ENCODE measurements at places on chromosomes 12 and 14. TPM values are rescaled to one million over a fixed set of nuclear protein-coding genes. Genes with fewer than 3 reads are reported as not detected.

DNA sequence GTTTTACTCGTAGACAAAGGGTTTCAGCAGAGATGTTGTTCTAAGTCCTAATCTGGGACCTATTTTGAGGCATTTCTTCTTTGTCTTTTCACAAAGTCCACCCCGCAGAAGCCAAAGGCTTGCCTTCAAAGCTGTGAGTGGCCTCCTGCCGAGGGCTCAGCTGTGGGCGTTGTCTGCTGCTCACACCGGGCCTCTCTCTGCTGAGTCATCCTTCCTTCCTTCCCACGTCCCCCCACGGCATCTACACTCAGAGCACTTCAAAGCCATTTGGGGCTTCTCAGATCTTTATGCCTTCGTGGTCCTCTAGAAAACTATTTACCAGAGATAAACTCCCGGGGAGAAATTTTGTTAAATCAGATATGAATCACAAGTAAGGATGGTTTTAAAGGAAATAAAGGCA is 115.9 kb upstream of the TMPO start:
- peaks cover 4% of the 10 kb centered on the region for H3K27me3 ChIP-seq
- no peaks in the 10 kb centered on the region for H3K36me3 ChIP-seq
- peaks cover 64% of the 10 kb centered on the region for H3K4me1 ChIP-seq
- no peak overlapping the region for H3K4me3 ChIP-seq

DNA sequence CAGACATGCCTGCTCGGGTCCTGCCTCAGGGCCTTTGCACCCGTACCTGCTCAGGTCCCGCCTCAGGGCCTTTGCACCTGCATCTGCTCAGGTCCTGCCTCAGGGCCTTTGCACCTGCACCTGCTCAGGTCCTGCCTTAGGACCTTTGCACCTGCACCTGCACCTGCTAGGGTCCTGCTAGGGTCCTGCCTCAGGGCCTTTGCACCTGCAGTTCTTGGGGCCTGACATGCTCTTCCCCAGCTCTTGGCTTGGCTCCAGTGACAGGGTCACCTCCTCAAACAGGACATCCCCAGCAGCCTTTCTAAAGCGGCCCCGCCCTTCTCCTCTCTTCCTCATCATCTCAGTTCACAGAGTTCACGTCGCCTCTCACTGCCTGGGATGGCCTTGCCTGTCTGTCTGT is 54.9 kb upstream of the NCOR2 start:
- no peaks in the 10 kb centered on the region for H3K36me3 ChIP-seq
- H3K4me1 ChIP-seq: peaks cover 10% of the 10 kb centered on the region
- DNase-seq: no peak
- H3K27me3 ChIP-seq: peaks cover 8% of the 10 kb centered on the region
- no peak overlapping the region for H3K4me3 ChIP-seq

DNA sequence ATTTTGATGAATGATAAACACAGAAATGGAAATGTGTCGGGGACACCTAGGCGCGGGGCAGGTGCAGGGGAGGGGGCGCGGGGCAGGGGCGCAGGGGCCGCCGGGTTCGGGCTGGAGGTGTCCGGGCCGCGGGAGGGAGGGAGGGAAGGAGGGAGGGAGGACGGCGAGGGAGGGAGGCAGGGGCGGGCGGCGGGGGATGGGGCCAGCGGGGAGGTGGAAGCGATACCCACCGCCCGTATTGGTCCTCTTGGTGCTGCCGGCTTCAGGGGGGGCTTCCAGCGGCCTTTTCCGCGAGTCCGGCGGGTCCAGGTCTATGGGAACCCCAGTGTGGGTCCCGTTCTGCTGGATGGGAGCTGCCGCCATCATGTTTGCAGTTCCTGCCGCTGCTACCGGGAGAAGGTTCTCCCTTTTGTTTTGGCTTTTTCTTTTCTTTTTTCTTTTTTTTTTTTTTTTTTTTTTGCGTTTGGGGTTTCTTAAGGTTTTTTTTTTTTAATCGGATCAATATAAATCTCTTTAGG is 703 bp downstream of the NOVA1 start:
- H3K27me3 ChIP-seq: peaks cover 9% of the 10 kb centered on the region
- peaks cover 11% of the 10 kb centered on the region for H3K36me3 ChIP-seq
- peak overlapping the region; percentile 87 for H3K27ac ChIP-seq
- H3K4me1 ChIP-seq: peaks cover 33% of the 10 kb centered on the region
- H3K4me3 ChIP-seq: peak overlapping the region; percentile 100

GRCh38 chr14:74257078-74257940 is 18.1 kb downstream of the VSX2 start:
- no peaks in the 10 kb centered on the region for H3K4me1 ChIP-seq
- peak overlapping the region; percentile 67 for H3K27ac ChIP-seq
- DNase-seq: peak; percentile 70
- H3K27me3 ChIP-seq: peaks cover 8% of the 10 kb centered on the region
- H3K36me3 ChIP-seq: peaks cover 3% of the 10 kb centered on the region
- H3K4me3 ChIP-seq: peak overlapping the region; percentile 87

DNA sequence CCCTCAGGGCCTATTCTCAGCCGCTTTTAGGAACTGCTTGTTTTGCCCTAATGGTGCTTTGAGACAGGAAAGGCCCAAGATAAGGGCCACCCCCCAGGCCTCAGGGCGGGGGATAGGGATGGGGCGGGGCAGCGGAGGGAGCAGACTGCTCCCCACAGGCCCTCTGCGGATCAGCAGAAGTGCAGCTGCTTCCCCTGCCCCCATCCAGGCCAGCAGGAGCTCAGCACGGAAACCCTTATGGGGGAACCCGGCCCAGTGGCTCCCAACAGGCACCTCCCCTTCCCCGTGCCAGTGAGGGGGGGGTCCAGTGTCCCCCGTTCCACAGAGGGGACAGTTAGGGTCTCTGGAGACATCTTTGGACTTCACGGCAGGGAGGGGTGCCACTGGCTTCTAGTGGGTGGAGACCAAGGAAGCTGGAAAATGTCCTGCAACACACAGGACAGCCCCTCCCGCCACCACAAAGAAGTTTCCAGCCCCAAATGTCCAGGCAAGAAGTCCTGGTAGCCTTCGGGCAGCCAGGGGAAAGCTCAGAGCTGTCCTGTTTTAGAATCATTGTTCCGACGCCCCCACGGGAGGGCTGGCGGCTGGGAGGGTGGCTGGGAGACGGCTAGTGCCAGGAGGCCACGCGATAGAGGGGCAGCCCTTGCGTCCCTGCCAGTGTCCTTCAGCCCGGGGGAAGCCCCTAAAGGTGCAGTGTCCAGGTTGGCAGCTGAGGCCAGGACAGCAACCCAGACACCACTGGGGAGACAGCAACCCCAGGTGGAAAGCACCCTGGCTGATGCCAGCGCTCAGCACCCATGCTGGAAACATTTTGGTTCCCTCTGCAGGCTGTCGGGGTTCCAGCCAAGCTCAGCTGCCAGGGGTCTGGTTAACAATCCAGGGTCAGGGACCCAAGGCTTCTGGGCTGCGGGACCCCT is 10.4 kb upstream of the GPR132 start:
- no peak overlapping the region for H3K27ac ChIP-seq
- peaks cover 14% of the 10 kb centered on the region for H3K27me3 ChIP-seq
- H3K4me3 ChIP-seq: no peak overlapping the region
- DNase-seq: no peak
- no peaks in the 10 kb centered on the region for H3K4me1 ChIP-seq
- H3K36me3 ChIP-seq: peaks cover 7% of the 10 kb centered on the region

GRCh38 chr12:64609536-64610078 is 688 bp upstream of the RASSF3 start:
- H3K27ac ChIP-seq: peak overlapping the region; percentile 96
- peaks cover 10% of the 10 kb centered on the region for H3K27me3 ChIP-seq
- peak; percentile 18 for DNase-seq
- H3K36me3 ChIP-seq: peaks cover 10% of the 10 kb centered on the region

GRCh38 chr12:41190338-41190737 is 2.2 kb downstream of the PDZRN4 start:
- H3K4me1 ChIP-seq: peaks cover 16% of the 10 kb centered on the region
- DNase-seq: peak; percentile 14
- peaks cover 7% of the 10 kb centered on the region for H3K27me3 ChIP-seq
- H3K4me3 ChIP-seq: no peak overlapping the region
- H3K27ac ChIP-seq: no peak overlapping the region

- no peak overlapping the region for H3K27ac ChIP-seq
- no peak for DNase-seq
- H3K4me3 ChIP-seq: no peak overlapping the region
- H3K4me1 ChIP-seq: peaks cover 16% of the 10 kb centered on the region
- no peaks in the 10 kb centered on the region for H3K36me3 ChIP-seq
- no peaks in the 10 kb centered on the region for H3K27me3 ChIP-seq
Measured at GRCh38 chr12:25977047-25977446, 18.6 kb downstream of the RASSF8 start.

DNA sequence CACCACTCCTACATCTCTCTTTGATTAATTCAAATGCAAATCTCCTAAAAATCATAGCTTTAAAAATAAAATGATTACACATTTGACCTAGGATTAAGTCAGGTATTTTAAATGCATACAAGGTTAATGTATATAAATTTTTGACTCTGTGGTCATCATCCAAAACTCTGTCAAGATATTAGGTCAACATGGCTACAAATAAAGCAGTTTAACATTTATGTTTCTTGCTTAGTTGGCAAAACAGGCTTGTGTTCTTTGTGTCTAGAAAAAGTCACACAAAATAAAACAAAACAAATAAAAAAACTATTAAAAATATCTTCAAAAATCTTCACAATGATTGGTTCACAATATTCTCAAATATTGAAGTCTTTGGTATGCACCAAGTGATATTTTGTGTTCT is 473.2 kb downstream of the LRFN5 start:
- DNase-seq: no peak
- no peak overlapping the region for H3K27ac ChIP-seq
- no peak overlapping the region for H3K4me3 ChIP-seq
- no peaks in the 10 kb centered on the region for H3K36me3 ChIP-seq
- peaks cover 2% of the 10 kb centered on the region for H3K4me1 ChIP-seq
- H3K27me3 ChIP-seq: peaks cover 2% of the 10 kb centered on the region

GRCh38 chr12:28578833-28579252 is 388.6 kb downstream of the CCDC91 start:
- no peaks in the 10 kb centered on the region for H3K27me3 ChIP-seq
- H3K27ac ChIP-seq: no peak overlapping the region
- no peak overlapping the region for H3K4me3 ChIP-seq

GRCh38 chr12:78101946-78102635 is 271.4 kb downstream of the NAV3 start:
- H3K4me3 ChIP-seq: no peak overlapping the region
- no peaks in the 10 kb centered on the region for H3K36me3 ChIP-seq
- no peak for DNase-seq
- H3K4me1 ChIP-seq: no peaks in the 10 kb centered on the region
- H3K27me3 ChIP-seq: no peaks in the 10 kb centered on the region

DNA sequence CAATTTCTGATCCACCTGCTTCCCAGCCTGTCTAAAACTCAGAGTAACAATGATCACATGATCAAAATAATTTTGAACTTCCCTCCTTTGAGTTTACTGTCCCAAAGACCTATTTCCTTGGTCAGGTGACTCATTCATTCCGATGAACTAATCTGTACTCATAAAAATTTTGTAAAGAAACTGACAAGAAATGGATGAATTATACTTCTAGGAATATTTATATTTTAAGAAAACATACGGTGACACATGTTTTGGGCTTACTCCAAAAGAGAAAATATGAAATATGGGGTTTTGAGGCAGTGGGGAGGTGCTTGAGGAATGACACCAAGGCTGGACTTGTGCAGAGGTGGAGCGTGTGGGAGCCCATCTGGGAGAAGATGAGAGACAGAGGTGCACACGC is 42.0 kb downstream of the GUCY2C start:
- no peaks in the 10 kb centered on the region for H3K36me3 ChIP-seq
- H3K27me3 ChIP-seq: peaks cover 5% of the 10 kb centered on the region
- H3K4me3 ChIP-seq: no peak overlapping the region
- no peak for DNase-seq
- no peaks in the 10 kb centered on the region for H3K4me1 ChIP-seq

- peaks cover 2% of the 10 kb centered on the region for H3K27me3 ChIP-seq
- peaks cover 21% of the 10 kb centered on the region for H3K4me1 ChIP-seq
- H3K36me3 ChIP-seq: peaks cover 5% of the 10 kb centered on the region
- H3K27ac ChIP-seq: no peak overlapping the region
- DNase-seq: no peak
- no peak overlapping the region for H3K4me3 ChIP-seq
Measured at GRCh38 chr12:12486661-12487240, 75.9 kb downstream of the DUSP16 start.

- H3K36me3 ChIP-seq: peaks cover 6% of the 10 kb centered on the region
- H3K27ac ChIP-seq: no peak overlapping the region
- H3K4me1 ChIP-seq: peaks cover 6% of the 10 kb centered on the region
Measured at GRCh38 chr14:92968291-92969020, 45.5 kb downstream of the CHGA start.

- peaks cover 3% of the 10 kb centered on the region for H3K4me1 ChIP-seq
- H3K4me3 ChIP-seq: no peak overlapping the region
- no peaks in the 10 kb centered on the region for H3K36me3 ChIP-seq
- no peak overlapping the region for H3K27ac ChIP-seq
- no peaks in the 10 kb centered on the region for H3K27me3 ChIP-seq
- DNase-seq: no peak
Measured at GRCh38 chr12:113278141-113278540, 56.8 kb downstream of the SLC8B1 start.

DNA sequence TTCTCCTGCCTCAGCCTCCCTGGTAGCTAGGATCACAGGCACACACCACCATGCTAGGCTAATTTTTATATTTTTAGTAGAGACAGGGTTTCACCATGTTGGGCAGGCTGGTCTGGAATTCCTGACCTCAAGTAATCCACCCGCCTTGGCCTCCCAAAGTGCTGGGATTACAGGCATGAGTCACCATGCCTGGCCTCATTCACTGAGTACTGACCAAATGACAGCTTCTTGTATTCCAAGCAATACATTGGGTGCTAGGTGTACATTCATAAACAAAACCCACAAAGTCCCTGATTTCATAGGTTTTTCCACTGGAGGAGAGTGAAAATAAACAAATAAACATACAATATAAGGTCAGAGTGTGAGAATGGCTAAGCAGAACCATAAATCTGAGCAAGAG is 136.3 kb downstream of the HELB start:
- DNase-seq: no peak
- H3K36me3 ChIP-seq: no peaks in the 10 kb centered on the region
- no peaks in the 10 kb centered on the region for H3K27me3 ChIP-seq
- no peak overlapping the region for H3K27ac ChIP-seq

GRCh38 chr12:126998747-126999285 is 1268.2 kb upstream of the TMEM132C start:
- peaks cover under 1% of the 10 kb centered on the region for H3K36me3 ChIP-seq
- no peak for DNase-seq
- H3K27ac ChIP-seq: no peak overlapping the region
- H3K27me3 ChIP-seq: peaks cover 2% of the 10 kb centered on the region
- H3K4me3 ChIP-seq: no peak overlapping the region

DNA sequence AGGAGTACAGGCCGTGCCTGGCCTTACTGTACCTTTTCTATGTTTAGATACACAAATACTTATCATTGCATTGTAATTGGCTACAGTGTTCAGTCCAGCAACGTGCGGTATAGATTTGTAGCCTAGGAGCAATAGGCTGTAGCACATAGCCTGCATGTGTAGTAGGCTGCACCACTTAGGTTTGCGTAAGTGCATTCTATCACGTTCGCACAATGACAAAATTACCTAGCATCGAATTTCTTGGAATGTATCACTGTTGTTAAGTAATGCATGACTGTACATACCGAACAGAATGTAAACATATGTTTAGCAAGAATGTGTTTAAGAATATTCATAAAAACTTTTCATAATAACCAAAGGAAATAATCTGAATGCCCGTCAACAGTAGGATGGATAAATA is 31.9 kb downstream of the VRTN start:
- H3K4me1 ChIP-seq: peaks cover 3% of the 10 kb centered on the region
- DNase-seq: no peak
- H3K27ac ChIP-seq: no peak overlapping the region
- H3K36me3 ChIP-seq: no peaks in the 10 kb centered on the region
- no peak overlapping the region for H3K4me3 ChIP-seq

- H3K27me3 ChIP-seq: no peaks in the 10 kb centered on the region
- H3K4me1 ChIP-seq: no peaks in the 10 kb centered on the region
- H3K36me3 ChIP-seq: peaks cover 5% of the 10 kb centered on the region
- H3K27ac ChIP-seq: no peak overlapping the region
Measured at GRCh38 chr14:64053694-64054669, 201.2 kb downstream of the SYNE2 start.

The IL26 gene
- total RNA-seq: not detected

The ARHGAP9 gene
- 65.4 TPM for total RNA-seq

The GZMH gene
- not detected for total RNA-seq

All from endothelial cell (in vitro differentiated cells).